ENCODE measurements at places on chromosomes 2 and 18.

- no peak for DNase-seq
Observed at GRCh38 chr2:69168950-69169654, 156.1 kb downstream of the ANTXR1 start.

- no peak for DNase-seq
Observed at GRCh38 chr2:220562375-220563140, 935.1 kb downstream of the SLC4A3 start.

DNA sequence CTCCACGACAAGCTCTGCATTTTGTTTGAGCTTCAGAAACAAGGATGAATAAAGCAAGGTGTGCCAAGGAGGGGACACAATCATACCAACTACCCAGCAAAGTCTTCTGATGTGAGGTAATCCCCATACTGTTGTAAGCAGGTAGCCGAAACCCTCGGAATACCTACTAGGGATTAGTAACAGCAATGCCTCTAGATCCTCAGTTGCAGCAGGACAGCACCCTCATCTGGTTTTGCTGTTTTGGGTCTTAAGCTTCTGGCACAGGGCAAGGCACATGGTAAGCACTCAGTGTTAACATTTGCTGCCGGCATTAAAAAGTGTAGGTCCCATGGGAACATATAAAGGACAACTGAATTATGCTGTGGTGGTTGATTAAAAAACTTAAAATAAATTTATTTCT, 16.0 kb upstream of the LINC00305 start:
- DNase-seq: no peak

DNA sequence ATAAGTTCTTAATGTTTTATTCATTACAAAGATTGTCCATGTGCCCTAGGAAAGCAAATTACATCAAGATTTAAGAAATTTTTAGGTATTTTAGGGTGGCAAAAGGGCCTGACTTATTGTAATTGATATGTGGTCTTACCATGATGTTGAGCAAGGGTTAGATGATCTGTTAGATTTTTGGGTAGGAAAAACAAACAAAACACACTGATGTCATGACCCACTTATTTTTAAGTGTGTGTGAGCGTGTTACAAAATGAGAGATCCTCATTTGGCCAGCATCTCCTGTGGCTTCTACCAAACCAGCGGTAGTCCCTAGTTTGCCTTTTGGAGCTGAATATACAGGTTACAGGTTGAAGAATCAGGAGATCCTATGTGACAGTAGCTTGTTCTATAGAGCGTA, 89.8 kb upstream of the ITGB6 start:
- DNase-seq: no peak

GRCh38 chr18:11387880-11388279, 221.5 kb upstream of the SLC35G4 start:
- DNase-seq: no peak

DNA sequence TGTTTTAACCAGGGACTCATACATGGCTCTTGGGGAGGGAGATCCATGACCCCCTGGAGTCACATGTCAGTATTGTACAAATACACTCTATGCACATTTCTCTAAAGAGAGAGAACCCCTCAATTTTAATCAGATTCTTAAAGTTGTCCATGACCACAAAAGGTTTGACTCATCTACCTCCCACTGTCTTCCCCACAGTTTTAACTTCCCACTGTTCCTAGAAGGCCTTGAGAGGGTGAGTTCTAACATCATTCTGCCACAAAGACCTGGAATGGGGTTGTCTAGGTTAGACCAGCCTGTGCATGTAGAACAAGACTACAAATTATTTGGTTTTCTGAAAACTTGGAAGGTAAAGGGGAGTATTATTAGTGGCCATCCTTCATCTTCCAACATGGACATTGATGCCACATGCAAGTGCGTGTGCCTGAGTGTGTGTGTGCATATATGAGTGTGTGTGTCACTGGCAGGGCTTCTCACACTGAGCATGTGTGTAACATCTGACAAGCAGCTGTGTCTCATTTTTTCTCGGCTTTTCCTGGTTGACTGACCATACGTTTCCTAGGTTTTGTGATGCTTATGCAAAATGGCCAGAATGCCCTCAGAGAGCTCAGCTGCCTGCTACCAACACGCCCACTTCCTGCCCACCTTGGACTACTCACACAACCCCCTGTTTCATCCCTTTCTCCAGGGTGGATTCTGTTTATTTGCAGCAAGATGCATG, 94.6 kb upstream of the LGALSL start:
- no peak for DNase-seq

- DNase-seq: no peak
Observed at GRCh38 chr2:205731583-205731981, 49.3 kb downstream of the NRP2 start.

DNA sequence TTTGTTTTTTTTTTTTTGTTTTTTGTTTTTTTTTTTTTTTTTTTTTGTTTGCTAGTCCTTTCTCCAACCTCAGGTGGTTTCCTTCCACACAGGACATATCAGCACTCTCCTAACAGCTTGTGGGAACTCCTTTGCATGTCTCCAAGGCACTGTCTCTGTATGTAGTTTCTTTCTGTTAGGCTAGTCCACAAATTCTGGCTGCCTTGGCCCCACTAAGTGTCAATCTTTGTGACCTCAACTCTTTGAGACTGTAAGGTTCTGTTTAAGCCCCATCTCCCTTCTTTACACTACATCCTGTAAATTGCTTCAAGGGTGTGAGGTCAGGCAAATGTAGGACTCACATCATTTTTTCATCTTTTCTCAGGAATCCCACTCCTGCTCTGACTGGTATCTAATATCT, 85.1 kb downstream of the NCOA1 start:
- DNase-seq: no peak

GRCh38 chr2:72010647-72011369, 136.9 kb downstream of the CYP26B1 start:
- DNase-seq: no peak

DNA sequence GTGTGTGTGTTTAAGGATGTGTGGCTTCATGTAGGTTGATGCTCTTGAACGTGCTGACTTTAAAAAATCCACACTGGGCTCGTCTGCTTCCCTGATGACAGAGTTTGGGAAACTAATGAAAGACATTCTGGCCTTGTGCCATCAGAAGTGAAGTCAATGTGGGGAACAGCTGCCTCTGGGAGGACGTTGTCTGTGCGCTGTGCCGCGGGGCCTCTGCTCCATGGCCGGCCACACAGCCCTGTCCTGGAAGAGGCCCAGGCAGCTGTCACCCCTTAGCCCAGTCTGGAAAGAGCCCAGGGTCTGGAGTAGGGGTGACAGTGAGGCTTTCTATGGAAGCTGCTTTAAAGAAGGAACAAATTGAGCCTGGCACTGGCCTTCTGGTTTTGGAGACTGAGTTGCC, 155.8 kb downstream of the SH3RF3 start:
- DNase-seq: no peak

DNA sequence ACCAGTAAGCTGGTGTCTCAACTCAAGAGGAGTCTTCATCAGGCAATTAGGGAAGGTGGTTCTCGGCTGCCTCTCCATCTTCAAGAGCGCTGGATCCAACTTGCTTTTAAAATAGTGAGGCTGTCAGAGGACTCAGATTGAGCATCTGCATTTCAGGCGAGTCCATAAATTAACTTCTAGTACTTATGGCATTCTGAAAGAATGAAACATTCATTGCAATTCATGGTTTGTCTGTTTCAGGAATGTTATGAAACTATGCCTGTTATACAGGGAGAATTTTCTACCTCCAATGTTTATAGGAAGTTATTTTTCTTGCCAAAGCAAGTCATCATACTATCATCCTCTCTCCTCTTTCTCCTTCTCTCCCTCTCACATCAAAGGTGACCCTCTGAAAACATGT, 883.2 kb downstream of the SLC4A3 start:
- no peak for DNase-seq

DNA sequence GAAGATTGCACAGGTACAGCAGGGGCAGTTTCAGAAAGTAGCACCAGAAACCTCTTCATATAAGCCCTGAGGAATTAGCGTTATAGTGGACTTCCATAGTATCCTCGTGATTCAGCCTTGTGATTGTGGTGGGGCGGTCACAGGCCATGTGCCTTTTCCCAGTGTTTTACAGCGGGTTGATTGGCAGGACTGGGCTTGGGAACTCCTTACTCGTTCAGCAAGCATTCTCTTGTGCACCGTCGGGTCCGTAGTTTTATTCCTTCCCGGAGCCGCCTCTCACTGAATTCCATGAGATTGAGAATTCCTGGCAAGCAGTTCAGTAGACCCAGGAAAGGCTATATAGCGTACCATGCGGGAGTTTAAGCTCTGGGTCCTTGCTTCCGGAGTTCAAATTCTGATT, 5.2 kb downstream of the COPS8 start:
- DNase-seq: no peak

DNA sequence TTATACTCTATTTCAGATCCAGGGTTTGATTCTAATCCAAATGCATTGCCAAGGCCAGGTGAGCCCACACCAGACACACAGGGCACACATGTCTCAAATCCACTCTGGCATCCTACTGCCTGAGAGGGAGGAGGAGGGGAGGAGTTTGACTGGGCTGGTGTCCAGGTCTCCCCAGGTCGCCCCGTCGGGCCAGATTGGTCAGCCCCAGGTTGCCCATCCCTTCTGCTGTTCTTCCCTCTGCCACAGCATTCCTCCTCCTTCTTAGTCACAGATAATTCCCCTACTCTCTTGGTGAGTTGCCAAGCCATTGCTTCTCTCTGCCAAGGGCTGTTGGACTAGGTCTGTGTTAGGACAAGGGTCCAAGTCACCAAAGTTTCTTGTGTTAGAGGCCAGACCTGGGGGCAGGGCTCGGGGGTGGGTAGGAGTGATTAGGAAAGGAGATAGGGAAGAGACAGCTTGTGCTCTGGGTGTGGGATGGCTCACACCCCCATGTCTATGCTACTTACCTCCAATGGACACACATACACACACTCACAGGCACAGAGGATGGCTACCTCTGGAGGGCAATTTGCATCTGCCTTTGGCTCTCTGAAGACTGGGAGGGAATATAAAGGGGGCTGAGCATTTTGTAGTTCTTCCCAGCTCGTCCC, 2.5 kb upstream of the EGR4 start:
- DNase-seq: peak; percentile 36

DNA sequence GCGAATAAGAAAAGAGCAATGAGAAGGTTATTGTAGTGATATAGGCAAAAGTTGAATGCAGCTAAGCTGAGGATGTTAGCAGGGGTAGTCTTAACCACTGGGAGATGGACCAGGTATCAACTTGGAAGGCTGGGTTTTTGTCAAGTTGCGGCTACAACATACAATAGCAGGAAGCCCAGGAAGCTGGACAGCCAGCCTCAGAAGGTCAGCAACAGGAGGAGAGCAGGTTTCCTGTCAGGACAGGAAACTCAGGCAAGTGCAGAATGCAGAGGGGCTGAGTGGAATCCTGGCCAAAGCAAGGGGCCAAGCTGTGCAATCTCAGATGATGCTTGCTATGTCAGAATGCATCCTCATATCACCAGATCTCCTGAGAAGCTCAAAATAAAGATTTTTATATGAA, 530.0 kb upstream of the ID2 start:
- no peak for DNase-seq

GRCh38 chr18:34084635-34085034, 140.1 kb downstream of the NOL4 start:
- DNase-seq: no peak

GRCh38 chr18:51498085-51498855, 300.8 kb upstream of the MEX3C start:
- DNase-seq: no peak

DNA sequence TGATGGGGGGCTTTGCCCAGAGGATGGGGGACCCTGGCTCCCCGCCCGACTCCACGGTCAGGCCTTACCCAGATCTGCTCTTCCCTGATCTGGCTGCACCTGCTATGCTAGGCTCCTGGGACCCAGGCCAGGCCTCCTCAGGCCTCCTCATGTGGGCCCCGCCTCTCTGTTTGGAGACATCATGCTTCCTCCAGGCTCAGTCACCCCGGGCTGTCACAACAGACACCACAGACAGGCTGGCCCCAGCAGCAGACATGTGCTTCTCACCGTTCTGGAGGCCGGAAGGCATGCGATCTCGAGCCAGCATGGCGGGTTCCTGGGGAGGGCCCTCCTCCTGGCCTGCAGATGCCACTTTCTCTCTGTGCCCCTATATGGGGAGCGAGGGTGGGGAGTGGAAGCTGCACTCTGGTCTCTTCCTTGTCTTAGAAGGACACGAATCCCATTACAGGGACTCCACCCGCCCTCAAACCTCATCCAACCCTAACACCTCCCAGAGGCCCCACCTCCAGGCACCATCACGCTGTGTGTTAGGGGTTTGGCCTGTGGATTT, 10.8 kb upstream of the NEU4 start:
- no peak for DNase-seq

DNA sequence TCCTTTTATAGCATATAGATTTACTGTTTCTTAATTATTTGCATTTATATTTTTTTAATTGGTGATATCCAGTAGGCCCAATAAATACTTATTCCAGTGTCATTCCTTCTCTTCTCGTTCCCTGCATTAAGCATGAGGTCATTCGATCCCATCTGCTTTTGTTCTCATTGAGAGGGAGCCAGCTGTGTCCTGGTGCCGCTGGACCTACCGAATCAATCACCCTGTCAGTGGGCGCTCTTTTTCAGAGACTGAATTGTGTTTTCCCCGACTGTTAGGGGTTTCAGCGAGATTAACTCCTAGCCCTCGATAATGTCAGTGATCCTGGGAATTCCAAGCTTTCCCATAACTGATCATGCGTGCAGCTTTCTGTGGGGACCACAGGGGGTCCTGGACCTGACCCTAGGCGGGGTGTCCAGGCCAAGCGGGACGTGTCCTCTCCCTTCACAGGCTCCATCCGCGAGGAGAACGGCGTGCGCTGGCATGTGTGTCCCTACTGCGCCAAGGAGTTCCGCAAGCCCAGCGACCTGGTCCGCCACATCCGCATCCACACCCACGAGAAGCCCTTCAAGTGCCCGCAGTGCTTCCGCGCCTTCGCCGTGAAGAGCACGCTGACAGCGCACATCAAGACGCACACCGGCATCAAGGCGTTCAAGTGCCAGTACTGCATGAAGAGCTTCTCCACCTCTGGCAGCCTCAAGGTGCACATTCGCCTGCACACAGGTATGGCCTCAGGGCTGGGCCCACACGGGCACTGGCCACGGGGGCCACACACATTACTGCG, 72.4 kb downstream of the ZNF236 start:
- no peak for DNase-seq

DNA sequence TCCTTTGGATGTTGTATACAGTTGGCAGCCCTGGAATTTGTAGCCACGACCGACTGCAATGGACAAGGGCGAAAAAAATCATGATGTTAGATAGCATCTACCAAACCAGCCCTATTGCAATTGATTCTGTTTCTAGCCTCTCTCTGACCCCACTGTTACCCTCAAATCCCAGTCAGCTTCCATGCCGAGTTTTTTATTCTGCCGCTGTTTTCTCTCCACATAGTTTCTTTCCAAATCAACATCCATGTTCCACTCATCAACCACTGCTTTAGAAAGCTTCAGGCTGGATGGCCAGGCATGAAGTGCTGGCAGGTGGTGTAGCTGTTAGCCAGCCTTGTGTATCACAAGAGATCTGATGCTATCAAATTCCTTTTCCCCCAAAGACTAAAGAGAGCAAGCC, 272.8 kb downstream of the FIGN start:
- DNase-seq: no peak

DNA sequence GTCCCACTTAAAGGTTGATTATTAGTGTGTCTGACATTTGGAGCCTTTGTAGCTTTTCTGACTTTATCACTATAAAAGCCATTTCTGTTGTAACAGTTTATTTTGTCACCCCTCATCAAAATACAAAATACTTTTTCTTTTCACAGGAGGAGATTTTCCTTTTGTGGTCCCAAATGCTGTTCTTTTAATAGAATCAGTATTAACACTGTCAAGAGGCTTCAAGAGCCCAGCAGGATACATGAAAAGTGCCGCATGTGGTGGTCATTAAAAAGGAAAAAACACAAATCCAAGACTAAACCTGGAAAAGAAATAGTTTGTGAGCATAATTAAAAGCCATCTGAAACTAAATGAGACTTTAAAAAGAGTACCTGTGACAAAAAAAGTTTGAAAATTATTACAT, 515.7 kb downstream of the DCDC2C start:
- DNase-seq: no peak
